Thyroid gland (tissue), 4 donors: ENCODE measurements at places on chromosomes 4 and X. TPM values are rescaled to one million over a fixed set of nuclear protein-coding genes. Genes with fewer than 3 reads are reported as not detected.
A peak's percentile ranks its signal among the peaks of the same experiment; 100 is the strongest.

ARMCX2 gene
- total RNA-seq: 116 TPM

- H3K4me1 ChIP-seq: no peaks in the 10 kb centered on the region
- H3K27me3 ChIP-seq: peaks cover 11% of the 10 kb centered on the region
- H3K27ac ChIP-seq: no peak overlapping the region
- peak overlapping the region; percentile 9 for H3K4me3 ChIP-seq
Measured at GRCh38 chrX:119990556-119991004, 47.0 kb upstream of the NKAP start.

DNA sequence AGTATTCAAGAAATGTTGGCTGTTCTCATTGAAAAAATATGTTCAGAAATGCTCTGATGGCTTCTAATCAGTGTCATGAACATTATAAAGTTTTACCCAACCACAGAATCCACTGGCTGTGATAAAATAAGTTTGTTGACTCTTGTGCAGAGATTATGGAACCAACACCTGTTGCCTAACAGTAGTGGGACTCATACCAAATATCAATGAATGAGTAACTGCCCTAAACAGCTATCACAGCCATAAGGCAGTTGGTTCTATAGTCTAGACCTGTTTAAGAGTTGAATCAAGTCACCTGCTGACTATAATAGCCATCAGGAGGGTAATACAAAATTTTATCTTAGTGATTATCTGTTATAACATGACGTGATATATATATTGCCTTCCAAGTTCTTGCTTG is 168.3 kb downstream of the ATOH1 start:
- no peak for DNase-seq
- no peak overlapping the region for H3K27ac ChIP-seq
- H3K4me3 ChIP-seq: no peak overlapping the region
- no peaks in the 10 kb centered on the region for H3K4me1 ChIP-seq

DNA sequence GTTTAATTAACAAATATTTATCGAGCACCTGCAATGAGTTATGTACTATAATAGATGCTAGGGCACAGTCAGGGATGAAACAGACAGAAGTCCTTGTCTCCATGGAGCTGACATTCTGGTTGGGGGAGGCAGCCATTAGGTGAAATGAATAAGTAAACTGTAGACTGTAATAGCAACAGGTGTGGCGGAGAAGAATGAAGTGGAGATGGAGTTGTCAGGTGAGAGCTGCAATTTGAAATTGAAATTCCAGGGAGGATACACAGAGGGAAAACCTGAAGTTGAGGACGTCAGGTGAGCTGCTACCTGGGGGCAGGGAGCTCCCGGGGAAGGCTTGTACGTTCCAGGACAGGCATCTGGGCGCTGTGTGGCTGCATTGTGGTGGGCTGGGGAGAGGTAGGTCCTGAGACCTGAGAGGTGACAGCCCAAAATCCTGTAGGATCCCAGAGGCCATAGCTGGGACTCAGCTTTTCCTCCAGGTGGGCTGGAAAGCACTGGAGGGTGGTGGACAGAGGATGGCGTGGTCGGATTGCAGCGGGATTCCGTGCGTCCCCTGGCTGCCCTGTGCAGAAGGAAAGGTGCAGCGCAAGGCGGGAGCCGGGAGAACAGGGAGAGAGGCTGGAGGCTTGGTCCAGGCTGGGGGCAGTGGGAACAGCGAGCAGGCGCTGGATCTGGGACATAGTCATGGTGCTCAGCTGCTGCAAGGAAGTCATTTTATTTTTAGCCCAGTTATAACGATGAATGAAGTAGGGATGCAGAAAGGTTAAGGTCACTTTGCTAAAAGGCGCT is 24.8 kb downstream of the CYTL1 start:
- H3K27ac ChIP-seq: no peak overlapping the region
- H3K4me1 ChIP-seq: peaks cover 4% of the 10 kb centered on the region
- H3K4me3 ChIP-seq: no peak overlapping the region
- H3K36me3 ChIP-seq: no peaks in the 10 kb centered on the region
- no peak for DNase-seq

- peaks cover 17% of the 10 kb centered on the region for H3K36me3 ChIP-seq
- no peak overlapping the region for H3K27ac ChIP-seq
- DNase-seq: peak; percentile 10
- no peak overlapping the region for H3K4me3 ChIP-seq
Measured at GRCh38 chrX:48937054-48937907, 18.5 kb upstream of the PIM2 start.

DNA sequence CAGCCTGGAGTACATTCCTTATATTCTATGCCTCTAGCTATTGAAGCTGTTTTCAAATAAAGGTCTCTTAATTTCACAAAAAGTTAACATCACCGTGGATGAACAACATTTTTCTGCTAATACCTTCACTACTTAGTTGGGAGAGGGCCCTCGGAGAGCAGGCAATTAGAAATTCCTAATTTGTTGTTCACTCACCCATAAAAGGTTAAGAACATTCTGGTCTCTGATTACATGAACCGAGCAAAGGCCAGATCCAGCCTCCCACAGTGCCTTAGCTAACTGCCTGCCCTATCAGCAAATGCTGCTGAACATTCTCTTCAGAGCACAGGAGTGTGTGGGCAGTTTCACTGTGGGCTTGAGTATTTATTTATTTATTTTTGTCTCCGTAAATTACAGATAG is 36.0 kb upstream of the TTC29 start:
- no peak overlapping the region for H3K27ac ChIP-seq
- H3K4me3 ChIP-seq: no peak overlapping the region
- no peaks in the 10 kb centered on the region for H3K36me3 ChIP-seq

EDA2R gene
- 3.5 TPM for total RNA-seq

GRCh38 chr4:138892483-138893407 is 122.8 kb upstream of the NOCT start:
- no peak overlapping the region for H3K4me3 ChIP-seq
- no peaks in the 10 kb centered on the region for H3K27me3 ChIP-seq
- no peaks in the 10 kb centered on the region for H3K36me3 ChIP-seq
- no peaks in the 10 kb centered on the region for H3K4me1 ChIP-seq
